ENCODE measurements at places on chromosomes 2 and 18. TPM values are rescaled to one million over a fixed set of nuclear protein-coding genes. Genes with fewer than 3 reads are reported as not detected.

Gene TTC39C
- 6.4 TPM for total RNA-seq

GRCh38 chr2:241762933-241763369 lies 13.7 kb upstream of the GAL3ST2 start:
- no peak for DNase-seq

GRCh38 chr18:55422456-55423180 lies 165.4 kb downstream of the TCF4 start:
- no peak for DNase-seq

GRCh38 chr2:195559431-195559914 lies 97.6 kb upstream of the SLC39A10 start:
- no peak for DNase-seq

Gene ARL5A
- total RNA-seq: 83.5 TPM

DNA sequence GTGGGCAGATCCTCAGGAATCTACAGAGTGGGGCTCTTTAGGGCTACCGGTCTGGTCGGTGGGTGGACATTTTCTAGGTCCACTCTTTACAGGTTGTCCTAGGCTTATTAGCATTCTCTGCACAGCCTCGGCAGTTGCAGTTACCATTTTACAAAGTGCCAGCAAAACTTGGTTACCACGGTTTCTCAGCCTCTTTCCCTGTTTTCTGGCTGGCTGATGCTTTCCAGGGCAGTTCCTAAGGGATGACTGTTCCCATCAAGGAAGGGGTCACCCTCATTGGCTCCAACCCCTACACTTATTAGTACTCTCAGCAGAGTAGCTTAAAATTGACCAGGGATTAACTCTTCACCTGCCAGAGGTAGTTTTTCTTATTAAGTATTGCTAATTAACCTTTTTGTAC lies 2.0 kb upstream of the AQP4 start:
- no peak for DNase-seq

Gene ARHGEF4
- 3.9 TPM for total RNA-seq

All from SJSA1 (cell line).